ENCODE measurements at places on chromosomes 11 and 22.

GRCh38 chr11:131691181-131692041 is 321.0 kb downstream of the NTM start:
- no peak for DNase-seq

DNA sequence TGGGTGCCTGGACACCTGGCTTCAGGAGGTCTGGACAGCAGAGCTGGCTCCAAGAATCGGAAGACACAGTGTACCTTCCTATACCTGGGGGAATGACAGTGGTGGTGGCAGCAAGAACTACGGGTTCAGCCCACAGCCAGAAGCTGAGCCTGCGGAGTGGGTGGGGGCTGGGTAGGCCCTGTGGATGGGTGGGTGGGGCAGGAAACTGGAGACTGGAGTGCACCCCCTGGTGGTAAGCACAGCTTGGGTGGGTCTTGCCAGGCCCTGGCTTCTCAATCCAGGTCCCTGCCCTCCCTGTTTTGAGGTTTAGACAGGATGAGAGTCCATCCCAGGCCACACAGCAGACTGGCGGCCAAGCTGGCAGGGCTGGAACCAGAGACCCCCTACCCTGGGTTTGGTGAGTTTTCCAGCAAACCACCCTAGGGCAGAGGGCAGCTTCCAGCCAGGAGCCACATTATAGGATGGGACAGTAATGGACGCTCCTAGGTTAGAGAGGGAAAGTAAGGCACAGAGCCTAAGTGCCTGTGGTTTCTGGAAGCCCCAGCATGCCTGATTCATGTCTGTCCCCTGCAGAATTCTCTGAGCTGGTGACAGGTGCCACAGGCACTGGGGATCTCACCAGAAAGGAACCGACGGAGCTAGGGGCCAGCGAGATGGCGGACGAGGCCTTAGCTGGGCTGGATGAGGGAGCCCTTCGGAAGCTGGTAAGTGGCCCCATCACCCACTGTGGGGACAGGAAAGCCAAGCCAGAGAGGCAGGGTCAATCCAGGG is 1.7 kb downstream of the SMTN start:
- no peak for DNase-seq

GRCh38 chr11:83456566-83456965 is 170.4 kb upstream of the CCDC90B start:
- no peak for DNase-seq

DNA sequence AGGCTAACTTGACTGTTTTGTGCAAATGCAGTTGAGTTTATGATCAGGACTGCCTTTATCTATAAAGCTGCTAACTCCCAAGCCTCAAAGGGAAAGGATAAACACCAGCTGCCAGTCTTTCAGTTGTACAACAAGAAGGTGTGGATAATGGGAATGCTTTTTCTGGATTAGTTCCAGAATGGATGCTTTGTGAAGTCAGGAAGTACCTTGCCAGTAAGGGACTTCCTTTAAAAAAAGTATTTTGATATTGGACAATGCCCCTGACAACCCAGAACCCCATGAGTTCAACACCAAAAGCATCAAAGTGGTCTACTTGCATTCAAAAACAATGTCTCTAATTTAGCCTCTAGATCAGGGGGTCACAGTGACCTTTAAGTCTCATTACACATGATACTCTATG is 32.0 kb downstream of the OR5A2 start:
- no peak for DNase-seq

GRCh38 chr11:36724742-36725385 is 126.8 kb upstream of the RAG2 start:
- DNase-seq: no peak
